Activated effector memory CD4-positive, alpha-beta T cell treated with anti-CD3 and anti-CD28 coated beads, Interleukin-2, amount 50 U/mL, for 16 hours (primary cell): ENCODE measurements at places on chromosomes 2 and 18.

DNA sequence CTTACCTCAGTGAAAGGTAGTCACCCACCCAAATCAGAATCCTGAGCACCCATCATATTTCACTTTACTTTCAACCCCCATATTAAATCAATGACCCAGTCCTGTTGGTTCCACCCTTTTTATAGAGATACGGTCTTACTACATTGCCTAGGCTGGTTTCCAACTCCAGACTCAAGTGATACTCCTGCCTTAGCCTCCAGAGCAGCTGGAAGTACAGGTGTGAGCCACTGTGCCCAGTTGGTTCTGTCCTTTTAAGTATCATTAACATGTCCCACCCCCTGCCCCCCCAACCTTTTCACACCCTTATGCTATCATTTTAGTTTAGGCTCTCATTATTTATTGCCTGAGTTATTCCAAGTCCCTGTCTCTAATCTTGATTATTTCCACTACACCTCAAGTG lies 28.7 kb downstream of the MSH6 start:
- no peak for DNase-seq

DNA sequence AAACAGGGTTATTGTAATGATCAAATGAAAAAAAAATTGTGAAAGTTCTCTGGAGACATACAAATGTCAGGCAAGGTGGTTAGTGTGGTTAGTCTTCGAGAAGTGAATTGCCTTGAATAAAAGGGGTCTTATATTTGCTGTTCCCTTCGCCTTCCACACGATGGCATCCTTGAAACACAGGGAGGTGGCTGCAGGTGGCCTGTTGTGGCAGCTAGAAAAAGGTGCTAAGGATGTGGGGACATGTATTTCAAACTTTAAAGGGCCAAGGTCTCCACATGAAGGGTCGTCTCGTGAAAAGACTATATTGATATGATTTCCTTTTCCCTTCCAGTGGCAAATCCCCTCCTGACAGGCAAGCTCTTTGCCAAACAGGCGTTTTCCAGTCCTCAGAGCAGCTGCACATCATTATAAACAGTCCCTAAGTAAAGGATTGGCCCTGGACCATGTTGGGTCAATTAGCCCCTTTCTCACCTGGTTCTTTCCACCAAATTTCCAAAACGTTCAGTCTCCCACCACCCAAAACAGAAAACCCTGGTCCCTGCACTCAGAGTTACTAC lies 68.5 kb downstream of the COPS8 start:
- DNase-seq = peak; percentile 79

DNA sequence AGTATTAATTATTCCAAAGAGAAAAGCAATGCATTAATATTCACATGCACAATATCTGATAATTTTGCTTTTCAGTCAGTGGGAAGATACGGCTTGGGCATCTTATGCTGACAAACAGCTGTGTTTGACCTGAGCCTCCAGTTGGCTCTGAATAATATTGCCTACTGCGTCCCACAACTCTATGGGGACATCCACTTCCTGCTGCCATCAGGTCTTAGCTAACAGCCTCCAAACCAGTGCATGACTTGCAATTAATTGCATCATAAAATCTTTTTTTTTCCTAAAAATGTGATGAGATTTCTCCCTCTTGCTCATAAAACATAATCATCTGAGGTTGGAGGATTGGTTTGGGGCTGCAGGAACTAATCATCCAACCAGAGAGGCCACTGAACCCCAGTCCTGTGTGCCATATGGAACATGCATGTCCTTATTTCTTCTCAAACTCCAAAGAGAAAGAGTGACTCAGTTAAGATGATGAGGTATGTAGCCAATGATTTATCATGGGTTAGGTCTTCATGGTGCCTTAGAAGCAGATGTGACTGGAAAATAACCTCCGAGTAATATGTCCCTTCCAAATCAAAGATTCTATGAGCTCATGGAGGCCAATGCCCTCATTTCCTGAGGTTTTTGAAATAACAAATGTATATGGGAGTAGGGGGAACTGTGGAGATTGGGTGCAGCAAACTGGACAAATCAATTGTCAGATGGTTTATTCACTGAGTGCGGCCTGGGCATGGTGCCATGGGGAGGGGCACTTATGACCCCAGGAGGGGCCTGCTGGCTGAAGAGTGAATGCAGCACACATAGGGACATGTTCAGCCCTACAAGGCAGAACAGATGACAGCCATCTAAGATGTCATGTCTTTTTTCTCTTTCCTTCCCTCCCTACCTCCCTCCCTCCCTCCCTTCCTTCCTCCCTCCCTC lies 39.4 kb downstream of the EDAR start:
- DNase-seq = no peak

- no peak for DNase-seq
These were observed 1.4 kb upstream of the ITGAV start for GRCh38 chr2:186588421-186588820.

DNA sequence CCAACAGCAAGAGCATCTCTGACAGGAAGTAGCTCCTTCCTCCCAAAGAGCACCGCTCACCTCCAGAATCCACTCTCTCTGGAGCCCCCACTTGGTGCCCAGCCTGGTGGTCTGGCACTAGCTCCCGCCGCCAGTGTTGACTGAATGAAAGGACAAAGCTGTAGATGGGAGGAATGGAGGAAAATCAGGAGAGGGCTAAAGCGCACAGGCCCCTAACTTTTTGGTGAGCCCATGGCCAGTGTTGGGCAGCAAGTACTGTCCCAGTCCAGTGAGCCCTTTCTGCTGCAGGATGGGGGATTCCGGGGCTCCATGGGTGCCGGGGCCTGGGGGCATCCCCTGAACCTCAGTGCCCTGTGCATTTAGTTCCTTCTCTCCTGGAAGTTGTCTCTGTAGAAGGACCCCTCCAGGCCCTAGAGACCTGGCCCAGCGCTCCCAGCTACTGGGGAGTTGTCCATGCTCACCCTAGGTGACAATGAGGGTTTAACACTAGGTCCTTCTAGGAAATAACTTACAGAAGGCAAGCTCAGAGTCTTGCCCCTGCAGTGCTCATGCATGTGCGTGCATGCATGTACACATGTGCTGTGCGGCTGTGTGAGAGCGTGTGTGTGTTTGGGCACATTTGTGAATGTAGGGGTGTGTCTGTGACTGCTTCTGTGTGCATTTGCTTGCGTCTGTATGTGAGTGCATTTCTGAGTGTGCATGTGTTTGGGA lies 33.6 kb downstream of the GLI2 start:
- peak; percentile 38 for DNase-seq

DNA sequence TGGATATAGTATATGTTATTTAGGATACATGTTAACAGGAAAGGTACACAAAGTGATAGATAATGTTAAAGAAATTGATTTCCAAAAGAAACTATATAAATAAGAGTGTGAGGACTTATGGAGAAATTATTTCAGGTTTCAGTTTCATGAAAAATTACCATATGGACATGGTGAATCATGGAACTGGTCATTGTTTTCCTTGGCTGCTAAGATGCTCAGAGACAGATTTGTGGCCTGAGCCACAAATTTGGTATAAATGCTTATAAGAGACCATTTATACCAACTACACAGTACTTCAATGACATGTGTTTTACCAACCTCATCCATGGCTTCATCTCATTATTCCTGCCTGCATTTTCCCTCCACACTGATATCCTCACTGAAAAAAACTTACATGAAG lies 188.1 kb downstream of the FMNL2 start:
- no peak for DNase-seq

DNA sequence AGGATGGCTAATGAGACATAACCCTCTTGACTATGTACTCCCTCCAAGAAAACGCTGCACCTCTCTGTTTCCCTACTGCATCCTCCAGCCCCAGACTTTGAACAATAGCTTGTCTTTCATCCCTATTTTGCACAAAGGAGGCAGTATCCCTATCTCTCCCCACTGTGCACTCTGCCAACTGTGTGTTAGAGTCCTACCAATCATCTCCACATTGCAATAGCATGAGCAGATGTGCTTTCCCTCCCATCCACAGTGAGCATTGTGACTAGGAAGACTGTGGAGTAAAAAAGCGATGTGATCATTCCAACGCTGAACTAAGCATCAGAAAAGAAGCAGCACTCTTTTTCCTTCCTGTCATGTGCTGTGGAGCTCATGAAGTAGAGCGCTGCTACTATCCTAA lies 206.3 kb upstream of the GULP1 start:
- DNase-seq = no peak

DNA sequence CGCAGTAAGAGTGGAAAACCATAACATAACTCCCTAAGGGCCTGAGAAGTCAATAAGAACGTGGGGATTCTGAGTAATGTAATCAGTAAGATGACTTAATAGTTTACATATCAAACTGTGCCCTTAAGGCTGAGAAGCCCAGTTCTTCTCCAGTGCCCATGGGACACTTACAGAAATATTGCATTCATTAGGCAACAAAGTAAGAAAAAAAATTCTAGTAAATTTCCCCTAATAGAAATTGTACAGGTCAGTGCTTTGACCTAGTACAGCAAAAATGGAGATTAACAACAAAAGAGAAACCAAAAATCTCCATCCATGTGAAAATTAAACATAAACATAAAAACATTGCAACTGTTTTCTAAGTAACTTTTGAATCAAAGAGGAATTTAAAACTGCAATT lies 139.8 kb upstream of the HS6ST1 start:
- DNase-seq = no peak

DNA sequence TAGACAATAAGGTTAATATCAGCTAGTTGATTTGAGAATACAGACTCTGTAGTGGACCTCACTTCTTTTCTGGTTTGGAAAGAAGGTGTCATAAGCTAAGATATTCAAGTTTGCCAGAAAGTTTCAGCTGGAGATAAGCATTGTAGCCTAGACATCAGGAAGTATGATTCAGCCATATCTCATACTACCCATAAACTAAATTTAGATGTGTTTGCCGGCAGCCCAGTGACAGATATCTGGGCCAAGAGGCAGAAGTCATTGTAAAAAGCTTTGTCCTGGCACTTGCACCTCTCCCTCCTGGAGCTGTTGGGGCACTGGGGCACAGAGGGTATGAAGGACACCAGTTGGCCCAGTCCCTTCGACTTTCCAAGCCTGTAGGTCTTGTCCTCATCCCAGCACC lies 128.0 kb downstream of the EPHA4 start:
- no peak for DNase-seq

GRCh38 chr18:58302811-58303210 lies 258.8 kb downstream of the NEDD4L start:
- DNase-seq = no peak

- DNase-seq = no peak
These were observed 232.9 kb downstream of the GULP1 start for GRCh38 chr2:188524519-188525113.

- DNase-seq = no peak
These were observed 27.8 kb upstream of the SLC9A2 start for GRCh38 chr2:102591491-102592045.
